ENCODE measurements at places on chromosomes 1 and 21.

DNA sequence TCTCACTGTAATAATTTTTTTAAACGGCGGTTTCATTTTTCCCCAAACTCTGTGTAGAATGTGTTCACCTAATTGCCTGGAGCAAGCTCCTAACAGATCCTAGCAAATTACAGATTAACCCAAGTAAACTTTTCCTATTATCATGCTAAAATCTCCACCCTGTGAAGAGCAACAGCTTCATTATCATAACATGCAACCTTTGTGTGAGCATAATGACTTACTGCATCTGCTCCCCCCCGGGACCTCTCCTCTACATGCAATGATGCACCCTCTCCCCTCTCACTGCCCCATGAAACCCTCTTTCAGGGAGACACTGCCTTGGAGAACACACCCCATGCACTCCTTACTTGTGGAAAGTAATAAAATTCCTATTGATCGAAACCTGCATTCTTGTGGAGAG, 717.0 kb upstream of the TMPRSS15 start:
- no peak for DNase-seq

DNA sequence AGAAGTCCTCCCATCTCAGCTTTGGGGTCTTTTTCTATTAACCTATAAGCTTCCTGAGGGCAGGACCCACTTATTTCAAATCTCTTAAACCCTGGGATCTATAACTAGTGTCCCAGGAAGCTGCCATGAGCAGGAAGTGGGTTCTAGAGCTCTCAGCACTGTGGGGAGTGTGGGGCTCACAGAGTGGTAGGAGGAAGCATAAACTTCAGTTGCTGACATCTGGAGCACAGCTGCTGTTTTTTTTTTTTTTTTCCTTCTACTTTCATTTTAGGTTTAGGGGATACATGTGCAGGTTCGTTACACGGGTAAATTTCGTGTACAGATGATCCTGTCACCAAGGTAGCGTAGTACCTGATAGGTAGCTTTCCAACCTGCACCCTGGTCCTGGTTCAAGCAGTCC, 59.3 kb downstream of the AK4 start:
- DNase-seq: no peak

GRCh38 chr1:41977326-41977725, 58.6 kb upstream of the HIVEP3 start:
- no peak for DNase-seq

DNA sequence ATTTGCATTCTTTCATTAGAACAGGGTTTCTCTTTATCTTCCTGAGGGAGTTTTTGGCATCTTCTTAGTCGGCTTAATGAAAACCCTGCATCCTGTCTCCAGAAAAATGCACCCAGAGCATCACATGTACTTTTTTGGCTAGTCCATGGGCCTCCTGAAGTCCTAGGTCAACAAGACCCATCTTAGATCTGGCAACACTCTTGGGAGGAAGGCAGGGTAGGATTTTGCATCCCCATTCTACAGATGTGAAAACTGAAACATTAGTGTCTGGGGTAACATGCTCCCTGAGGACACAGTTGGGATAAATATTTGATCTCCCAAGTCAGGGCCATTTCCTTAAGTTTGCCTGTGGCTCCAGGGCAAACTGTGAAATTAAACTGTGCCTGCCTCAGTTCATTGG, 40.0 kb upstream of the HMGB4 start:
- no peak for DNase-seq

- DNase-seq: no peak
Observed at GRCh38 chr1:181143102-181143859, 54.8 kb downstream of the IER5 start.

GRCh38 chr1:145846201-145846612, 777 bp downstream of the NUDT17 start:
- peak; percentile 42 for DNase-seq

DNA sequence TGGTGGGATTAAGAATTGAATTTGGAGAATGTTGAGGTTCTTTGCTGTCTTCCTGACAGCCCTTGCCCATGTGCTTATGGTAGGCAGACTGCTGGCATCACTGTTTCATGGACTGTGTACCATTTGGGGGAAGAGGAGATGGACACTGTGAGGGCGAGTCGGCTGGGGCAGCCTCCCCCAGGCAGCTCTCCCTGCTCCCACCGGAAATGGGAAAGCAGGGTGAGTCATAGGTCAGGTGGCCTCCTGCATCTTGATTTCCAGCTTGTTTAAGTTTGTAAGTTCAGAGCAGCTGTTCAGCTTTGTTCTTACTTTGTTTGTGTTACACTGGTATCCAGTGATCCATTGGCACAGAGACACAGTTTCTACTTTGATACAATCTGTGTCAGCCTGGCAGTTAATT, 87.2 kb upstream of the CNIH3 start:
- DNase-seq: peak; percentile 72

GRCh38 chr1:84298684-84299535, 2.6 kb upstream of the SAMD13 start:
- DNase-seq: peak; percentile 33

GRCh38 chr1:204520834-204521709, 4.9 kb downstream of the MDM4 start:
- peak; percentile 48 for DNase-seq

DNA sequence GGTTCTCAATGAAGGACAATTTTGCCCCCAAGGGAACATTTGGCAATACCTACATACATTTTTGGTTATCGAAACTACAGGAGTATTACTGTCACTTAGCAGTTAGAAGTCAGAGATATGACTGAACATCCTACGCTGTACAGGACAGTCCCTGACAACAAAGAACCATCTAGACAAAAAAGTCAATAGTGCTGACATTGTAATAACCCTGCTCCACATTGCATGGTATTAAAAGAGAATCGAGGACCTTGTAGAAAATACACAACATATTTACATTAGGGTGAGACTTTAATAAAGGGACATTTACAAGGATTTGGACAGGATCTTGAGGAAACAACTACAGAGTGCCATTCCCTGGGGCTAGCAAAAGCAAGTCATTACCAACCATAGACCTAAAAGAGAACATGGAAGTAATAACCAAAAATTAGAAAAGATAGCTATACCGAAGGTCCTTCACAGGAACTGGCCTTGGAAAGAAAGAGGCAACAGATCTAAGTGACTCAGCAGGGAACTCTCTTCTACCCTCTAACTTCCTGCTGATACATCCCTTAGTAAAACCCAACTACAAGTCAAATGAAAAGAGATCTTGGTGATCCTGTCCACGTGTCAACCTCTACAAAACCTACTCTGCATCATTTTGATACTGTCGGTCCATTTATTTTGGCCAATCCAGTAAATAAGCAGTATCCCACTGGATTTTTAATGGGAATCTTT, 40.2 kb downstream of the ANGPTL3 start:
- no peak for DNase-seq

DNA sequence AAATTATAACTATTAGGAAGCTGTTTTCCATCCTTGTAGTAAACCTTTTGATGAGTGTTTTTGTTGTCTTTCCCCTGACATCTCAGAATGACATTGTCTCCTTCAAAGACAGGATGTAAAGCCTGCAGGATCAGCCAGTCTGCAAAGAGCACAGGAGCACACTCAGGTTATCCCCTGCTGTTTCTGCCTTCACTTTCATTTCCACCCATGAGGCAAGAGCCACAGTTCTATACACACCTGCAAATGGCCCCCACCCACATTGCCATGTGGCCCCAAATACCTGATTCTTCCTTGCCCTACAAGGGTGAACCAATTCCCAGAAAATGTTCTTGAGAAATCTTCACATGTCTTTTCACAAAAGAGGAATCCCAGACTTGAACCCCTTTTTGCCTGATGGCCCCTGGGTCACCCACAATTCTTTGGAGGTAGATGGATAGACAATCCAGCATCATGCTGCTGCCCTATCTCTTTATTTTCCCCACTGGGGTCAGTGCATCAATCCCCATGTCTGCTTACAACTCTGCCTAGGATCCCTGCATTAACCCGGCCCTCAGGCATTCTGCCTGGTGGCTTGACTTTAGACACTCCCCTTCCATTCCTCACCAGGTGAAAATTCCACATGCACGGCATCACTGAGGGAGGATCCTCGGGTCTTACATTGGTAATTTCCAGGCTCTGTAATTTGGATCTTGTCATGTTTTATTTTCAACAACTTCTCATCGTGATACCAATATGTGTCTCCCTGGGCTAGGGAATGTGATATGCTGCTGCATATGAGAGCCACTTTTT, 2.6 kb downstream of the FCRL3 start:
- DNase-seq: no peak

- DNase-seq: peak; percentile 22
Observed at GRCh38 chr1:14666373-14666772, 67.9 kb downstream of the KAZN start.

DNA sequence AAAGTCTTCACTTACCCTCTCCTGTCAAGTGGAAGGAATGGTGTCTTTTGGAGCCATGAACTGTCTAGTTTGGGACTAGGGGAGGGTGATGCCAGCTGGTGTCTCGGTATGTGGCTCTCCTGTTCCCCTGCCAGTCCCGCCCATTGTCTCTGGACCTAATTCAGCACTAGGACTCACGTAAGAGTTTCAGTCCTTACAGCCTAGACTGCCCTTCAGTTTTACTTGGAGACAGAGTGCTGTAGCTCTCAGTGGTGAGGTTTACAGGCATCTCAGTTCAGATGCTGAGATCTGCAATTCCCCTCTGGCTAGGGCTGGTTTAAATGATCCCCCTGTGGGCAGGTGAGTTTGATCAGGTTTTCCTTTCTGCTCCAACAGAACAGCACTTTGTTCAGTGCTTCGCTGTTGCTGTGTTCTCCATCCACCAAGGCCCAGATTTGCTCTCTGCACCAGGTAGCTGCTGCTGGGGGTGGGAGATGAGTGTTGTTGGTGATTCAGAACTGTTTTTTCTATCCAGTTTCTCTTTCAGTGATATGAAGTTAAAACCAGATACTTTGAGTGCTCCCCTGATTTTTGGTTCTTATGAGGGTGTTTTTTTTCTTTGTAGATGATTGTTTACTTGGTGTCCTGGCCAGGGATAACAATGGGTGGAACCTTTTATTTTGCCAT, 198.3 kb upstream of the RNPC3 start:
- no peak for DNase-seq

DNA sequence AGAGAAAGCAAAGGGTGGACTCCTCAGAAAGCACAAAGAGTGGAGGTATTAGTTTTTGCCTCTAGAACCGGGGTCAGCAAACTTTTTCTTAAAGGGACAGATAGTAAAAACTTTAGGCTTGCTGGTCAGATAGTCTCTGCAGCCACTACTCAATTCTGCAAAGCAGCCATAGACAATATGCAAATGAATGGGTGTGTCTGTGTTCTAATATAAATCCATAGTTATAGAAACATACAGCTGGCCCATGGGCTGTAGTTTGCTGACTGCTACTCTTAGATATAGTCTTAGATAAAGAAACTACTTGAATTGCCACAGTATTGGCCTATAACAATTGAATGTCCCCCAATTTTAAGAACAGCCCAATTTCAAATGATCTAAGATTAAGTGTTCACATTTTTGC, 101.6 kb upstream of the CACHD1 start:
- DNase-seq: no peak

GRCh38 chr1:80375662-80376061, 1369.1 kb upstream of the ADGRL4 start:
- DNase-seq: peak; percentile 90

GRCh38 chr1:82538876-82539275, 738.1 kb downstream of the ADGRL2 start:
- peak; percentile 57 for DNase-seq

- DNase-seq: peak; percentile 57
Observed at GRCh38 chr1:23751050-23751814, 8.0 kb downstream of the ELOA start.

- DNase-seq: no peak
Observed at GRCh38 chr1:175690298-175690697, 53.1 kb downstream of the TNR start.

- DNase-seq: no peak
Observed at GRCh38 chr21:42105476-42106315, 34.6 kb downstream of the UMODL1 start.

- DNase-seq: no peak
Observed at GRCh38 chr1:10773376-10773775, 23.1 kb downstream of the CASZ1 start.

- no peak for DNase-seq
Observed at GRCh38 chr1:32772281-32773017, 44.7 kb downstream of the YARS1 start.

DNA sequence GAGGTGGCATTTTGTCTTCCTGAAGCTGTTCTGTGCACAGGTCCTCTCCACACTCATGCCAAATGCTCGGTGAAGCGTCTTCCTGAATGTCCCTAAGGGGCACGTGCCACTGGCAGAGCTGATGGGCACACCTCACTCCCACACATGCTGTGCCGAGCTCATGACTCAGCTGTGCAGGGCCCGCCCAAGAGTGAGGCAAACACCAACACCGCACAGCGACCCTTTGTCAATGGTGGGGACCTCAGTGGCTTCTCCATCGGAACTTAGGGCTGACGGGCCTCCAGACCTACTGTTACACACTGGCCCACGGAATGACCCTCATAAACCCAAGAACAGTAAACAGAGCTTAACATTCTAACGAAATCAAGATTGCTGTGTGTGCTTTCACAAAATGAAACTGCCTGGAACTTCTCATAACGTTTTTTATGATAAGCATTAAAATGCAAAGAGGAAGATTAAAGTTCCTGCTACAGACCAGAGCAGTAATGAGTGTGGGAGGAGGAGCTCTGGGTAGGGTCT, 89.3 kb downstream of the SIM2 start:
- DNase-seq: no peak

DNA sequence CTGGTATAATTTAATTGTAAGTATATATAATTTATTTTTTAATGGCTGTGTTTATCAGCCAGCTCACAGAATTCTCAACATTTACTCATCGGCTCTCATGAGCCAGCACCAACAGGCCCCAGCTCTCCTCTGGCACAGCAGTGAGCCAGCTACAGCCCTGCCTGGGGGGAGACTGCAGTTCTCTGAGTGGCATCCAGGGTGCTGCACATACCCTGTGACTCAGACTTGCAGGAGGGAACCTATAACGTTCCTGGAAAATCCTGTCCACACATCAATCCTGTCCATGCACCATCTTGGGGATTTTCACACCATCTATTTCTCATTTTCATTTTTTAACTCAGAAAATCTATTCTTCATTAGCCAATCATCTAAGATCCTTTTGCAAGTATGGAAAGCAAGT, 36.5 kb downstream of the FHAD1 start:
- DNase-seq: peak; percentile 7

- peak; percentile 81 for DNase-seq
Observed at GRCh38 chr1:45442272-45442671, 48.7 kb downstream of the TESK2 start.

GRCh38 chr1:245990315-245991022, 516.6 kb downstream of the SMYD3 start:
- no peak for DNase-seq

DNA sequence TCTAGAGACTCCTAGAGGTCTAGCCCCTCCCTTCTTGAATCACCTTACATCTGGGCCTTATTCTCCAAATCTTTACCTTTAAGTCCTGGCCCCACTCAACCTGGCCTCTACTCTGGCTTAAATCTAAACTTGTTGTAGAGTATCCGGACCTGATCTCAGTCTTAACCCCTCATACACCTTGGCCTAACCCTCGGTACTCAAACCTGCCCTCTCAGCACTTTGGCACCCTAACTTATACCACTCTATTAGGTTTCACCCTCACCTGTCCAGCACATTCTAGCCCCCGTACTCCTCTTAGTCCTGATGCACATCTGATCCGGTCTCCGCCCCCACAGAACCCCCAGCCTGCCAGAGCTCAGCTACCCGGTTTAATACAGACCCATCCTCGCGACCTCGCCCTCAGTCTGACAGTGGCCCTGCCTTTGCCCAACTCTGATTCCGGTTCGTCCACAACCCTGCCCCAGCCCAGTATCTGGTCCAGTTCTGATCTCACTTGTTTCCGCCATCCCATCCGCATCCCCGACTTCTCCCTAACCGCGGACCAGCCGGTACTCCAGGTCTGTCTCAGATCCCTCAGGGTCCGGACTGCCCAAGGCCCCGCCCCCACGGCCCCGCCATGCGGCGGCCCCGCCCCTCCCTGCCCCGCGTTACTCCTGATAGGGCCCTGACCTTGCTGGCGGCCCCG, 1.5 kb downstream of the TRIM62 start:
- DNase-seq: no peak
